ENCODE measurements at places on chromosomes 7 and 10. TPM values are rescaled to one million over a fixed set of nuclear protein-coding genes. Genes with fewer than 3 reads are reported as not detected.

- DNase-seq = no peak
These were observed 17.4 kb upstream of the PRKCQ start for GRCh38 chr10:6597478-6597877.

DNA sequence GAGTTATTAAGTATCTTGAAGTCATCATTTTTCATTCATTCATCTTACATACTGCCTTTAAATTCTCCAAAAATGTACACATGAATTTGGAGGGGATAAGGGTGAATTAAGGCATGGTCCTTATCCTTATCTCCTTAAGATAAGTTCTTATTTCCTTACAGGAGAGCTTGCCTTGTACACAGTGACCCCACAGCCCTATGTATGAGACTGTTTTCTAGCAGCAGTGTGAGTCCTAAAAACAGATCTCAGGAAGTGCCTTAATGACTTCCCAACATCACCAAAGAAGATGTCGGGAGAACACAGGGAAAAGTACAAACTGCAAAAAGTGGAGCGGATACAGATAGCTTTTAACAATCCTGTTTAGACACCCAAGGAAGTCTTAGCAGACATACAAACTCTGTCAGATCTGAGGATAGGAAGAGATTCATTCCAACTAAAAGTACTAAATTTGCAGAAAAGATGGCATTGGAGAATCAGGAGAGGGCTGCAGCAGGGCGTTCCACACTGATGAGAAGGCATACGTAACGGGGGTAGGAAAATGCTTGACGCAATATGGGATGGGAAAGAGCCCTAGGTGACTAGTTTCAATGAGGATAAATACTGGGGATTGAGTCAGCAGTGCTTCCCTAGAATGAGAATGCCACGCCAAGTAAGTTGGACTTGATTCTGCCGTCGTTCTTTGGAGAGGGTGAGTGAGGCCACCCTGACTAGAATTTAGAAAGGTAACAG is 570.2 kb downstream of the PARD3 start:
- DNase-seq = no peak

DNA sequence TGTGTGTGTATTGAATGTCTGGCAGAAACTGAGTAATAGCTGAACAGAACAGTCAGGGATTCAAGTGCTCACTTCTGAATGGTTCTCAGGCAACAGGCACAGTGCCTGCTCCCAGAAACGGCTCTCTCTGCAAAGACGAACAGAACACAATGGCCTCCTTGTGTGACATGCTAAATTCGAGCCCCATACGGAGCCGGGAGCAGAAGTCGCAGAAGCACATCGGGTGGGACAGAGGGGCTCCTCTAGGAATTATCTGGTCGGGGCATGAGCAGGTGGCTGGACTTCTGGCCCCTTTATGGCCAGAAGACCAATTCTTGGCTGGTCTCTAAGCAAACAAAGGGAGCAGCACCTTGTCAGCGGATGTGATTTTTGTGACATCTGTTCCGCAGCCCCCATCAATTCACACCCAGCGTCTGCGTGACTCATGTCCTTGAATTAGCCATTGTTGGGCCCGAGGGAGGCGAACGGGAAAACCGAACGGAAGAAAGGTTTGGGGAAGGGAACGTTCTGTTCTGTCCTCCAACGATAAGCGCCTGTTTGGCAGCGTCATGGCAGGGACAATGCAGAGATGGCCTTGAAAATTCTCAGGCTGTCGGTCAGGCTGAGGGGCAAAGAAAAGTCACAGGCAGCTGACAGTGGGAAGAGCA is 47.3 kb upstream of the NPTX2 start:
- no peak for DNase-seq

DNA sequence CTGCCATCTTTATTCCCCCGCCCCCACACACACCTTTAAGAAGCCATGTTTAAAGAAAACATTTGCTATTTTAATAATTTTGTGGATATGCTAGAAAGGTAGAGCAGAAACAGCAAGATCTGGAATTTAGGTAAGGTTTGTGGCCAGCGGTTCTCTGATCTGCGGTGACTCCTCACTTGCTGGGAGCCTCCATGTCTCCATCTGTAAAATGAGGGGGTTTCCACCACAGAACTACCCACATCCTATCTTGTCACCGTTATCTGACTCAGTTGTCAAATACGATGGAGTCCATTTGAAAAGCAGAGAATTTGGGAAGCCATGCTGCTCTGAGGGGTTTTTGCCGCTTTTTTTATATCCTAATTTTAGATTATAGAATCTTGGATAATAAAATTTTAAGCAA is 23.3 kb downstream of the MACC1 start:
- no peak for DNase-seq

- DNase-seq = peak; percentile 20
These were observed 35.8 kb downstream of the CAMK2B start for GRCh38 chr7:44289341-44290251.

GRCh38 chr7:44634839-44635591 is 28.6 kb downstream of the OGDH start:
- DNase-seq = peak; percentile 58

DNA sequence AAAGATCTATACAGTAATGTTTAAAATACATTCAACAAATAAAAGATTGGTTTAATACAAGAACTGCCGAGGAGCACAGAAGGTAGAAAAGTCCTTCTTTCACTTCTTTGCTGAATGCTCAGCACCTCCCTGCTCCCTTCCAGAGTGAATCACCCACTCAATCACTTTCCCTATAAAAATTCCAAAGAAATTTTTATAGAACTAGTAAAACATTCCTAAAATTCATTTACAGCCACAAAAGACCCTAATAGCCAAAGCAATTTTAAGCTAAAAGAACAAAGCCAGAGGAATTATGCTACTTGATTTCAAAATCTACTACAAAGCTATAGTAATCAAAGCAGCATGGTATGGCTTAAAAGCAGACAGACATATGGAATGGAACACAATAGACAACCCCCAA is 320.9 kb downstream of the PCLO start:
- no peak for DNase-seq

GRCh38 chr7:77383333-77383740 is 32.8 kb downstream of the GSAP start:
- DNase-seq = no peak

GRCh38 chr10:31700181-31700611 is 228.4 kb downstream of the ARHGAP12 start:
- peak; percentile 27 for DNase-seq

- DNase-seq = no peak
These were observed 34.1 kb upstream of the RAB11FIP2 start for GRCh38 chr10:118080817-118081216.

GRCh38 chr10:33810986-33811385 is 476.5 kb upstream of the NRP1 start:
- no peak for DNase-seq

DNA sequence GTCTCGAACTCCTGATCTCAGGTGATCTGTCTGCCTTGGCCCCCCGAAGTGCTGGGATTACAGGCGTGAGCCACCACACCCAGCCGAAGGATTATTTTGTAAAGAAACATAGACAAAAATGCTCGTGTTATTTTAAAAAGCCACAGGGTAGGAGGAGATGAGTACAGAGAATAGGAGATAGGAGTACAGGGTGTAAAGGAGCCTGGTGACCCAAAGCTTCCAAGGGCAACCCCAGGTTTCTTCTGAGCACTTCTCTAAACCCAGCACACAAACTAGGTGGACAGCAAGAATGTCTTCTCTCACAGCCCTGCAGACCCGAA is 54.7 kb downstream of the ZNF467 start:
- no peak for DNase-seq

DNA sequence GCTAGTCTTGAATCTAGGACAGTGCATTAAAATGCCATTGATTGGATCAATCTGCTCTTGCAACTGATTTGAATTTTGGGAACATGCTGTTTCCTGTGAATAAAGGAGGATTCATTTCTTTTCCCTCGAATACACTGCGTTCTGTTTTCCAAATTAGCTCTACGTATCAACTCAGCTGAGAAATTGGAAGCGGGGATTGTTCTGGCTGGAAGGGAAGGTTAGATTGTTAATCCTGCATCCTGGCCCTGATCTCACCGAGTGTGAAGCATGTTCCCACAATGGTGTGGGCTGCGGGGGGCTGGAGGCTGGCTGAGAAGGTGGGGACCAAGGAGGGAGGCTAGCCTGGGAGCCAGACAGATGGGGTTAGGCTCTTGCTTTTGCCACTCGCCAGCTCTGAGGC is 17.6 kb downstream of the HTRA1 start:
- no peak for DNase-seq

Gene TMEM176A
- total RNA-seq = 8.4 TPM

Gene SLC18A2
- 0.20 TPM for total RNA-seq

Gene SP4
- 2.4 TPM for total RNA-seq

Gene EBLN1
- total RNA-seq = not detected

Gene SMKR1
- 1.1 TPM for total RNA-seq

Gene PPA1
- 161 TPM for total RNA-seq

Gene GIMAP2
- total RNA-seq = 23.0 TPM

Gene LIPF
- total RNA-seq = not detected

Gene WDR91
- 28.2 TPM for total RNA-seq
